ENCODE measurements at places on chromosomes 13 and 19.

GRCh38 chr13:23883255-23883654 lies 5.9 kb downstream of the MIPEP start:
- no peak for DNase-seq

- DNase-seq = peak; percentile 100
Measured at GRCh38 chr19:54190503-54191010, 551 bp upstream of the TSEN34 start.

DNA sequence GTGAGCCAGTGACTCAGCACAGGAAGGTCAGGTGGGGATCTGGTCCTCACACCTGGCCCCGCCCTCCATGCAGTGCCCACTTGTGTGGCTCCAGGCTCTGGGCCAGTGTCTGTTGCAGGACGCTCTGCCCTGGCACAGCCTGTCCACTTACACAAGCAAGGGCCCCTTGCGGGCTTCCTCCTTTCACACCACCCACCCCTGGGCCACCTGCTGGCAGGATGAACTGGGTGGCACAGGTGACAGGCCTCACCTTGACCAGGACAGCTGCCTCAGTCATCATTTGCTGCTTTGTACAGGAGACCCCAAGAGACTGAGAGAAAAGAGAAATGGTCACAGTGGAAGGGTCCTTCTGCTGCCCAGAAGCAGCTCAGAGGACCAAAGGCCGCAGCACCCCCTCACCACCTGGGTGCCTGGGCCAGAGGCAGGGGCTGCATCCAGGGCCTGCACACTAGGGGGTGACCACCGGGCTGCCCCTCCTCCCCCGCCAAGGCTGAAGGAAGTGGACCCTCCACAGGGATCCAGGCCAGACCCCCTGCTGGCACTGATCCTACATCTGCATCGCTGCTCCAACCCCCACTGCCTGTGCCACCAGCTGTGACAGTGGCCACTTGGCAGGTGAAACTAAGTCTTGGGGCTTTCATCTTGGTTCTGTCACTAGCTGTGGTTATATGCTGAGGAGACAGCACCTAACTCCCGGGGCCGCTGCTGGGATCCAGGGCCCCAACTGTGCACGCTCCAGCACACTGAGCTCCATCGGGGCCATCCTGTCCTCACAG lies 110.3 kb downstream of the TUBA3C start:
- DNase-seq = no peak

- DNase-seq = no peak
Measured at GRCh38 chr19:751501-752341, 809 bp downstream of the MISP start.

DNA sequence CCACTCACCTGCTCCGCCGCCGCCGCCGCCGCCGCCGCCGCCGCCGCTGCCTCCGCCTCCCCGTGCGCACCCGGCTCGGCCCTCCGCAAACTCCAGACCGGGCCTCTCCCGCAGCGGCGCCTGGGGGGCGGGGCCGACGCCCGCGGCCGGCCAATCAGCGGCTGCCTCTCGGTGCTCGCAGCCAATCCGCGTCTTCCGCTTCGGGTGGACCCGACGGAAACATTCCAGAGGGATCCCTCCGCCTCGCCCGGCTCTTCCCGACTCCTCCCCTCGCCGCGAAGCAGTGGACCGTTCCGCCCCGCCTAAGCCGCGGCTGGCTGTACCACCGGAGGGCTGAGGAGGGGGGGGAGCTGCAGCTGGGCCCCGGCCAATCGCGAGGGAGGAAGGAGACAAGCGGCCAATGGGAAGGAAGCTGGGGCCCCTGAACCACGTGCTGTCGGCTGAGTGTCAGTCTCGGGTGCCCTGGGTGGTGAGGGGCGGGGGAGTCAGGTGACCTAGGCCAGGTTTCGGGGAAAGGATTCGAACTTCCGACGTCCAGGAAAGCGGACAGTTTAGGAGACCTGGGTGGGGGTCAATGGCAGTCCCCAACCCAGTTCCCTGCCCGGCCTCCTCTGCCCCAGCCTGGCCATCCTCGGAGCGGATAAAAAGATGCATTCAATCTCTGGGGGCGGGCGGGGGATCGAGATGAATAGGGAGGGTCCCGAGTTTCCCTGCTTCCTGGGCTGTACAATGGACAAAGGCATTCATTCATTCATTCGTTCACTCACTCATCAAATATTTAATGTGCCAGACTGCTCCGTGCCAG lies at the start of gene GIPC1:
Gene GIPC1 (minus strand): TSS at position 99 of the 805 bp plus-strand sequence. CDS start 13,151 bp downstream, outside the sequence.
- peak; percentile 76 for DNase-seq

DNA sequence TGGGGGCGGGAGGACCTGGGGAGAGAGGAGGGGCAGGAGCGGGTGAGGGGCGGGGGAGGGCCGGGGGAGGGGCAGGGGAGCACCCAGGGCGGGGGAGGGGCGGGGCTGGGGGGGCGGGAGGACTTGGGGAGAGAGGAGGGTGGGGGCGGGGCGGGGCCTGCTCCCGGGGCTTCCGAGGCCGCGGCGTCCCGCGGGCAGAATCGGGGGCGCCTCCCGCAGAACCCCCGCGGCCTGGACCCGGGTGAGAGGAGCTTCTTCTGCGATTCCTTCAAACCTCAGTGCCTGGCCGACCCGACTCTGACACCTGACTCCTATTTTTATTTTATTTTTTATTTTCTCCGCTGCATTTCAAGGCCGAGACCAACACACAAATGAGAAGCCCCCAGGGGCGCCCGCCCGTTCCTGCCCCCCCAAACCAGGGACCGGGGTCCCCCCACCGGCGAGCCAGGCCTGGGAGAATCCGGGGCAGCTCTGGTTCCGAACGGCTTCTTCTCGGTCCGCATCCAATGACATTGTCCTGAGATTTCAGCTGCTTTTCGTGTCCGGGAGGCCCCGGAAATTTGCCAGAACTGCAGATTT lies 470 bp upstream of the GRTP1 start:
- no peak for DNase-seq
